CD4-positive, alpha-beta T cell treated with Interleukin-15 for 1 hour (primary cell): ENCODE measurements at places on chromosomes 11 and 22.

DNA sequence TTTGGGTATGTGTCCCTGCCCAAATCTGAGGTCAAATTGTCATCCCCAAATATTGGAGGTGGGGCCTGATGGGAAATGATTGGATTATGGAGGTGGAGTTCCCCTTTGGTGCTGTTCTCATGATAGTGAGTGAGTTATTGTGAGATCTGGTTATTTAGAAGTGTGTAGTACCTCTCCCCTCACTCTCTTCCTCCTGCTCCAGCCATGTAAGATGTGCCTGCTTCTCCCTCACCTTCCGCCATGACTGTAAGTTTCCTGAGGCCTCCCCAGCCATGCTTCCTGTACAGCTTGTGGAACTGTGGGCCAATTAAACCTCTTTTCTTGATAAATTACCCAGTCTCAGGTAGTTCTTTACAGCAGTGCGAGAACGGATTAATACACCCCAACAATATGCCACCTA is 9.0 kb downstream of the GAB2 start:
- DNase-seq, result no peak

DNA sequence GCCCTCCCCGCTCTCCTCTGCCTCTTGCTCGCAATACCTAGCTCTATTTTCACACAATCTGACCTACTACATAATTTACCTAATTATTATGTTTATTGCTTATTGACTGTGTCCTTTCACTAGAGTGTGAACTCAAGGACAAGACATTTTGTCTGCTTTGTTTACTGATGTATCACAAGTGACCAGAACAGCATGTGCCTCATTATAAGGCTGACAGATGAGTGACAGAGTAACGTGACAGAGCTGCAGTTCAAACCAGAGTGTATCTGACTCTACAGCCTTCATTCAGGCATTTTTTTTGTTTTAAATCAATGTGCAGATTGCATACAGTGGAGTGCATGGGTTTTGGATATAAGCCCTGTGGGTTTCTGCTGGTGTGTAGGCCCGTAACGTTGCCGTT is 82.0 kb upstream of the RAB1B start:
- DNase-seq, result no peak

GRCh38 chr22:17851759-17852158 is 77.5 kb upstream of the BID start:
- no peak for DNase-seq

GRCh38 chr11:103652013-103652412 is 384.4 kb upstream of the DDI1 start:
- no peak for DNase-seq

- no peak for DNase-seq
Measured at GRCh38 chr22:31618057-31618456, 44.0 kb downstream of the PISD start.

DNA sequence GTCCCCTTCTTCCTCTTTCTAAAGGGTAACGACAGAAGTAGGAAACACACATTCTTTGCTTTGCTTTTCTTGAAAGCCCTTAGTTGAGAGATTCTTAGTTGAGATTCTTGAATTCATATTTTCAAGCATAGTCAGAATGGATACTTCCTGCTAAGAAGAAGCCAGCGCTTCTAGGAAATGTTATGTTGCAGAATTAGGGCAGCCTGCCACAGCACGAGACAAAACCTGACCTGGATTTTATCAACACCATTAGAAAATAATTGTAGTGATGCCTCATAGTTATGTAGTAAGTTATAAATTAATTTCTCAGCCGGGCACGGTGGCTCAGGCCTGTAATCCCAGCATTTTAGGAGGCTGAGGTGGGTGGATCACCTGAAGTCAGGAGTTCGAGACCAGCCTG is 37.9 kb upstream of the NUP160 start:
- DNase-seq, result no peak
